ENCODE measurements at places on chromosomes 1 and 21. TPM values are rescaled to one million over a fixed set of nuclear protein-coding genes. Genes with fewer than 3 reads are reported as not detected.

C1orf210 gene
- not detected for total RNA-seq

UMODL1 gene
- not detected for total RNA-seq

PHLDA3 gene
- total RNA-seq: 192 TPM

CFAP107 gene
- total RNA-seq: not detected

FTCD gene
- not detected for total RNA-seq

C1orf74 gene
- 1.9 TPM for total RNA-seq

ETNK2 gene
- 11.8 TPM for total RNA-seq

PRCC gene
- 34.7 TPM for total RNA-seq

ACTN2 gene
- total RNA-seq: 1.2 TPM

GJA5 gene
- total RNA-seq: 45.2 TPM

CHIA gene
- not detected for total RNA-seq

C1orf115 gene
- 27.4 TPM for total RNA-seq

TRAF3IP3 gene
- total RNA-seq: 2.5 TPM

RGS8 gene
- 0.12 TPM for total RNA-seq

E2F2 gene
- 1.5 TPM for total RNA-seq

GPR25 gene
- total RNA-seq: not detected

RNF186 gene
- total RNA-seq: not detected

IRF6 gene
- 1.2 TPM for total RNA-seq

SPRR2E gene
- not detected for total RNA-seq

KIF21B gene
- total RNA-seq: 6.1 TPM

AADACL4 gene
- not detected for total RNA-seq

CCDC185 gene
- total RNA-seq: not detected

TRPM2 gene
- total RNA-seq: 3.9 TPM

WNT3A gene
- total RNA-seq: not detected

SYTL1 gene
- 2.1 TPM for total RNA-seq

NKAIN1 gene
- not detected for total RNA-seq

SNX7 gene
- total RNA-seq: 10.7 TPM

ARMH1 gene
- total RNA-seq: 2.4 TPM

FYB2 gene
- not detected for total RNA-seq

FMN2 gene
- 3.9 TPM for total RNA-seq

WNT9A gene
- total RNA-seq: 1.4 TPM

NRDC gene
- 77.0 TPM for total RNA-seq

SPATC1L gene
- total RNA-seq: 3.9 TPM

FMO3 gene
- total RNA-seq: 16.5 TPM

ADGRB2 gene
- total RNA-seq: 0.79 TPM

HMGCS2 gene
- total RNA-seq: 0.56 TPM

RAB42 gene
- total RNA-seq: 8.5 TPM

SPRR2D gene
- total RNA-seq: not detected

GPR3 gene
- total RNA-seq: 0.65 TPM

CYP4B1 gene
- total RNA-seq: 188 TPM

FLVCR1 gene
- total RNA-seq: 7.2 TPM

TRIM67 gene
- not detected for total RNA-seq

LCE6A gene
- not detected for total RNA-seq

RSPO1 gene
- 13.6 TPM for total RNA-seq

TACSTD2 gene
- 2.7 TPM for total RNA-seq

CDA gene
- 13.2 TPM for total RNA-seq

OR2L3 gene
- total RNA-seq: not detected

TSPAN2 gene
- total RNA-seq: 4.5 TPM

PRSS38 gene
- total RNA-seq: not detected

IL12RB2 gene
- total RNA-seq: 2.0 TPM

CYP4A22 gene
- 0.93 TPM for total RNA-seq

KIF26B gene
- 0.13 TPM for total RNA-seq

NOS1AP gene
- 3.9 TPM for total RNA-seq

UBE2U gene
- total RNA-seq: not detected

ALG14 gene
- total RNA-seq: 1.2 TPM

GBP5 gene
- total RNA-seq: 7.8 TPM

SGIP1 gene
- 8.8 TPM for total RNA-seq
